ENCODE measurements at places on chromosomes 2 and 18.

- DNase-seq: no peak
These were observed 2.7 kb downstream of the PPP1R1C start for GRCh38 chr2:181988154-181988924.

DNA sequence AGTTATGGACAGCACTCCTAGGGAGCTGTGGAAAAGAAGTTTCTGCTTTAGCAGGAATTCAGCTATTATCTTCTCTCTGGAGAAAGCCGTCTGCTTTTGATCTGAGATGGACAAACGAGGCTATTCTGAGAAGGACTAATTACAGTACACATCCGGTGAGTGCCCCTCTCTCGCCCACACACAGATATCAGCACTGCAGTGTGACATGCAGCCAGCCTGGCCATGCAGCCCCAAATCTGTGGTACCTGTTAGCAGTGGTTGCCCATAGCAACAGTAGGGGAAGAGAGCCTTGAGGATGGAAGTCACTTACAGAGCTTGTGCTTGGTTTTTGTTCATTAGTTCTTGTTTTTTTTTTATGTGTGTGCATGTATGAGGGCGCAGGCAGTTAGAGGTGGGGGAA, 73.9 kb upstream of the TRIB2 start:
- no peak for DNase-seq

DNA sequence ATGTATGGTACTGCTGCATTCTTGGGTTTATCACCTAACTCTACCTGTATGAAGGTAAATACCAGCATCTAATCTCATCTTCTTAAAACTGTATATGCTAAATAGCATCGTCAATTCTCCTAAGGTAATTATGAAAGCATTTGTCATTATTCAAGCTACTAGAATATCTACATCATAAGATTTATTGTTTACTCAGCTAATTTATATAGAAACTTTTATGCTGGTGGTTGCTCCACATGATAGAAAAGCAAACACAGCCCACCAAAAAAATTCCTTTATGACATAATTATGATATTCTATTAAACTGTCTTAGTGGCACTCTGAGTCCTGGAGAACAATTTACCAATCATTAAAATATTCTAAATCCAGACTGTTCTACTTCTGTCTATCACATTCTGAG, 1226.1 kb upstream of the NRXN1 start:
- no peak for DNase-seq

DNA sequence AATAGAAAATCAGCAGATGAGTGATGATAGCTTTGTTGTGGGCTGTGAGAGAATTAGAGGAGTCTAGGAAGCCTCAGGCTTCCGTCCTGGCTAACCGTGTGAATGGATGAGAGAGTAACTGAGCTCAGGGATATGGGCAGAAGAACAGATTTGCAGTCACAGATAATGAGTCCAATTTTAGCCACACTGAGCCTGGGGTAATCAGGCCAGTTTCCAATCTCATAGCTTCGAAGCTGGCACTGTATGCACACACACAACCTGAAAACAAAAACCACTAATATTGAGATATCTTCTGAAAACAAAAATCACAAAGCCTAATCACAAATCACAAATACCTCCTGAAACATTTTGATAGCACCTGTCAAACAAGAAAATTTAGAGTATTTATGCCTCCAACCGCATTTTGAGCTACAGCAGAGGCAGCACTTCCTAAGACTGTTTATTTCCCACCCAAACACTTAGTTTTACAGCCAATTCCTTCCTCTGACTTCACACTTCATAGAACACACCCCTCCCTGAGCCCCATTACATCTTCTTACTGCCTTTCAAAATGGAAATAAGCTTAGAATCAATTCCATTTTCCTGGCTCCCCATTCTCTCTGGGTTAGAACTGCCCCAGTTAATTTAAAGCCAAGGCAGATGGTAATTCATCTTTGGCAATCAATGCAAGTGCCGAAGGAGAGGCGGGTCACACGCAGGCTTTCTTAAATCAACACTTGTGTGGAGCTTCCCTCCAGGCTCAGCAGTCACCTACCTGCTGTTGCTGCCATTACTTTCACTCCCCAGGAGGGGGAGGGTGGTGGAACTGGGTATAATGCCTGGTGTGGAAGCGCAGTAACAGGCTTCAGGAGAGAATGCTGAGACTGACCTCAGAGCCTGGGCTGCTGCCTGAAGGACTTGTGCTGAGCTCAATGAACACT, 18.9 kb downstream of the TTR start:
- peak; percentile 35 for DNase-seq

- no peak for DNase-seq
These were observed 211.5 kb downstream of the IKZF2 start for GRCh38 chr2:212939777-212940531.

DNA sequence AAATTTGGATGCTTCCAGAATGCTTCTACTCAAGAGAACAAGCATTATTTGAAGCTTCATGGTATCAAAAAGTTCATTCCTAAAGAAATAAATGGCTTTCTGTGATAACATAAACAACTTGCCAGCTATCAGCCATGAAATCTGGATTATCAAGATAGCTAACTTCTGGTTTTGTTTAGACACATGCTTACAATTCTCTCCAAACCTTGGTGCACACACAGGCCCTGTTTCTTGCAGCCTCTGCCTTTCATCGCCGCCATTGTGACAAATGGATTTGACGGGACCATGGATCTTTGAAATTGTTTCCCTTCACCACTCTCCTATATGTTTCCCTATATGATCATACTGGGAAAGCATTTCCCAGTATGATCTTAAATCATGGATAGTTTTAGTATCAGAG, 47.9 kb upstream of the CABLES1 start:
- no peak for DNase-seq

- no peak for DNase-seq
These were observed 698.6 kb downstream of the DCC start for GRCh38 chr18:53038608-53039007.

All from NT2/D1 (cell line).